ENCODE measurements at places on chromosomes 13 and 19.

DNA sequence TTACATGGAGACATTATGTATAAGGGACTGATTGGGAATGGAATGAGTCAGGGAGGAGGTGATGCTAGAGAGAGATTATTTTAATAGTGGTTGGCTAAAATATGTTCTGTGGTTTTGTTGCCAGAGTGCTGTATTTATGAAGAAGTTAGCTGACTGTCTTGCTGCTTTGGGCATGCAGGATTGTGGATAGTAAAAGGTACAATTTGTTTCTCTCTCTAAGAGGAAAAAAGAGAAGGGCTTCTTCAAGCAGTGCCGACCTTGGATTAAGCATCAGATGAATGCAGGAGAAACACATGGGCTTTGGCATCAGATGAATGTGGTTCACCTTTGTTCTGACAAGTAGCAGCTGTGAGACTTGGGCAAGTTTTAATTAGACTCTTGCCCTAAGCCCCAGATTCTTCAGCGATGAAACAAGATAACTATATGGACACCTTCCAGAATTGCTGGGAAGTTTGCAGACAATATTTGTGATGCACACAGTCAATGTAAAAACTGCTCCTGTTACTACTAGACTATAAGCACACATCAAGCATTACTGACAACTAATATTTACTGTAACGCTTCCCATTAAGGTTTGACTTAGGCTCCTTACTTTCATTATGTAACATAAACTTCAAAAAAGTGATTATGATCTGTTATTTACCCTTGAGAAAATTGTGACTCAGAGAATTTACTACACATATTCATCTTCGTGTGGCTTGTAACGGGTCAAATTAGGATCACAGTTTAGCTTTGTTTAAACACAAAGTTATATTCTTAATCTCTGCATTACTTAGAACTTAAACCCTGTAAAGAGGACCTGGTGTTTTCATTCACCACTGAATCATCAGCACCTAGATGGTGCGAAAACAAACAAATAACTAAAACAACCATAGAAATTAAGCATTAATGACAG lies 824.0 kb downstream of the PCDH9 start:
- peak; percentile 0 for DNase-seq

DNA sequence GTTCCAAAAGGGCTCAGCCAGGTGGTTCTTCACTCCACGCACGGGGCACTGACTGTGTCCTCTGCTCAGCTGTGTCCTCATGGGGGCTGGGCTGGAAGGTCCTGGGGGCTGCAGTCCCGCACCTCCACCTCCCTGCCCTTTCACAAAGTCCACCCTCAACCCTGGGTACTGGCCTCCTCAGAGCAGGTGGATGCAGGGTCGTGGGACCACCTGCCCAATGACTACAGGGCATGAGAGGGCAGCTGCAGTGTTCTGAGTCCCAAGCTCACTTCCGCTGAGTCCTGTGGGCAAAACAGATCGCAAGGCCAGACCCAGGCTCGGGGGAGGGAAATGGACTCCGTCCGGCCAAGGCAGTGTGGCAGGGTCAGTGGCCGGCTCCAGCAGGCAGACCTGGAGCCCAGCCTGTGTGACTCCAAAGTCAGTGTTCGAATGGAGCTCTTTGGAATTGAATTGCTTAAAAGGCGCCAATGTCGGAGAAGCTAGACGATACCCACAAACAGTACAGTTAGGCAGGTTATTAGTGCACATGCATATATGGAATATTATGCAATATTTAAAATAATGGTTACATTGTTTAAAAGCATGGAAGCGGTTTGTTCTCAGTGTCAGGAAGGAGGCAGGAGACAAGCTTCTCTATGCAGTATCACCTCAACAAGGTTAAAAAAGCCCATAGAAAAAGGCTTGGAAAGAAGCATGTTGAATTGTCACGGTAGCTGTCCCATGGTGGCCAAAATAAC lies 54.8 kb downstream of the MCF2L start:
- DNase-seq, result no peak

GRCh38 chr13:42575938-42576337 lies 2.0 kb downstream of the TNFSF11 start:
- no peak for DNase-seq

DNA sequence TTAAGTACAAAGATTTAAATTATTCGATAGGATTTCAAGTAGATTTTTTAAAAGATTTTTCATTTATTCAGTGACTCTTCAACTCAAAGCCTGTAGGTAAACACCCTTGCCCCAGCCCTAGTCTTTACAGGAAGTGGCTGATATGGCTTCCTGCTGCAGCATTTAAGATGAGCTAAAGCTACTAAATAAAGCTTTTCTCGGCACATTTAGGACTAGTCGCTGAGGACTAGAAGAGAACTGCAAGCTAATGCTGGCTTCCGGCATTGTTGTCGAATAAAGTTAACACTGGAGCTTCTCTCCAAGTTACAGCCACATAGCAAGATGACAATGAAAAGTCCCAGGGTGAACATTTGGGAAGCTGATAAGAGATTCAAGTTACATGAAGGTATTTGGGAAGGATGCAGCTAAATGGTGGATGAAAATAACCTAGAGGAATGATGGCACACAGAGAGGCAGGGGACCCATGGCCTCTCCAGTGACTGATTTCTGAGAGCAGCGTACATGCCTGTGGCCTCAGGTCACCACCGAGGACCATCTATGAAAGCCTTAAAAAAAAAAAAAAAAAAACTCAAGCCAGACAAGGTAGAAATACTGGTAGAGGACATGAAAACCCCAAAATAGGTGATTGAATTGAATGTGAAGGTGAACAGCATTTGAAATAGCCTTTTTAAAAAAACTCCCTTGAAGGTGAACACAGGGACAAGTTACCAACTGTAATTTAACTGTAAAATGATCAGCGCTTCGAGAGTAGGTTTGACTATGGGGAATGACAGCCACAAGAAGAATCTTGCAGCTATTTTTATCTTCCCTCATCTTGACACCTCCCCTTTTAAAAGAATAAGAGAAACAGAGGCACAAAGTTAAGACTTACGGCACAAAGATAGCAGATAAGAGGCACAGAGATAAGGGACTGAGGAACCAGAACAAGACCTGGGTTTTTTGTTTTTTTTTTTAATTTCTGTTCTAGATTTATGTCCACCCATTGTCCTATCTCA lies 155.4 kb downstream of the DCT start:
- no peak for DNase-seq

DNA sequence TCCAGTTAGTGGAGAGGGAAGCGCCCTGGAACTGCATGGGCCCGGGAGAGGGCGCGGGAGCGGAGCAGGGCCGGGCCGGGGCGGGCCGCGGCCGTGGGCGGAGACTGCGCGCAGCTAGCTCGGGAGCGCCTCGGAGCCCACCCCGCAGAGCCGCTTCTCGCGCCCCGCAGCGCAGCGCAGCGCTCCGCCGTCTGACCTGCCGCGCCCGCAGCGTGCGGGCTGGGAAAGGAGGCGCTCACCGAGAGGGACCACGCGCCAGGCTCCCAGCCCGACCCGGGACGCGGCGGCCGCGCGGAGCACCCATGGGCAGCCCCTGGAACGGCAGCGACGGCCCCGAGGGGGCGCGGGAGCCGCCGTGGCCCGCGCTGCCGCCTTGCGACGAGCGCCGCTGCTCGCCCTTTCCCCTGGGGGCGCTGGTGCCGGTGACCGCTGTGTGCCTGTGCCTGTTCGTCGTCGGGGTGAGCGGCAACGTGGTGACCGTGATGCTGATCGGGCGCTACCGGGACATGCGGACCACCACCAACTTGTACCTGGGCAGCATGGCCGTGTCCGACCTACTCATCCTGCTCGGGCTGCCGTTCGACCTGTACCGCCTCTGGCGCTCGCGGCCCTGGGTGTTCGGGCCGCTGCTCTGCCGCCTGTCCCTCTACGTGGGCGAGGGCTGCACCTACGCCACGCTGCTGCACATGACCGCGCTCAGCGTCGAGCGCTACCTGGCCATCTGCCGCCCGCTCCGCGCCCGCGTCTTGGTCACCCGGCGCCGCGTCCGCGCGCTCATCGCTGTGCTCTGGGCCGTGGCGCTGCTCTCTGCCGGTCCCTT lies at the start of gene MLNR:
TSS of gene MLNR (plus strand) at position 303 of the 820 bp plus-strand sequence. CDS start at position 303, 0 bp downstream.
- DNase-seq, result no peak

GRCh38 chr13:23731709-23732108 lies 157.5 kb downstream of the MIPEP start:
- DNase-seq, result no peak

DNA sequence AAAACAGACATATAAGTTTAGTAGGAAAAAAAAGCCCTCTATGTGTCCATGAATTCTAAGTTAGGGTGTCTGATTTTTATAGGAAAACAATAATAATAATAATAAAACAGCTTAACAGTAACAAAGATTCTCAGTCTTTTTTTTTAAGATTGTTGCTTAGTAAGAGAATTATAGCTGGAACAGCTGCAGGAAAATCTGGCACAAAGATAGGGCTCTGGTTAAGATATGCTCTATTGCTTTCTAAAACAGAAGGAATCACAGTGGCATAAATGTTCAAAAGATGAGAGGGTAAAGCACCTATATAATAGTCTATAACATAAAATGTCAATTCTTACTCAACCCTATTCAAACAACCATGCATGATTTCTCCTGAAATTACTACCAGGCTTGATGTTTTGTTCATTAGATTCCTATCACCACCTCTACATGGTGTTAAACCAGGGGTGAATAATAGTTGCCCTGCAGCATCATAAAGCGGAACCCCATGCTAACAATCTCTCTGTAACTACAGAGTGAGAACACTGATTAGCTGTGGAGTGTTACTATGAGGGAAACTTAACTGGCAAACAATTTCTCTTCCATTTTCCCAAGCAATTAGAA lies 541.4 kb upstream of the MIR17HG start:
- DNase-seq, result no peak
